ENCODE measurements at places on chromosomes 6 and 20.

DNA sequence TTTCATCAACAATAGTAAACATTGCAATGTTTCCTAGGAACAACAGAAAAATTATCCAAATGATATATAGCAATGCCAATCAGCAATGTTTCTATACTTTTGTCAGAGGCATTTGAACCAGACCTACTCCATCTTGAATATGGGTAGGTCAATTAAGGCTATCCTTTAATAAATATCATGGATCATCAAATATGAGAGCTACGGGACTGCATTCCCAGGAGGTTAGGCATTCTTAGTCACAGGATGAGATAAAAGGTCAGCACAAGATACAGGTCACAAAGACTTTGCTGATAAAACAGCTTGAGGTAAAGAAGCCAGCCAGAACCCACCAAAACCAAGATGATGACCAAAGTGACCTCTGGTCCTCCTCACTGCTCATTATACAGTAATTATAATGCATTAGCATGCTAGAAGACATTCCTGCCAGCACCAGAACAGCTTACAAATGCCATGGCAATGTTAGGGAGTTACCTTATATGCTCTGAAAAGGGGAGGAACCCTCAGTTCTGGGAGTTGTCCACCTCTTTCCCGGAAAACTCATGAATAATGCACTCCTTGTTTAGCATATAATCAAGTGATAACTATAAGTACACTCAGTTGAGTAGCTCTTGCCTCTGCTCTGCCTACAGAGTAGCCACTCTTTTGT lies 8.6 kb upstream of the SERPINB6 start:
- no peak for DNase-seq

DNA sequence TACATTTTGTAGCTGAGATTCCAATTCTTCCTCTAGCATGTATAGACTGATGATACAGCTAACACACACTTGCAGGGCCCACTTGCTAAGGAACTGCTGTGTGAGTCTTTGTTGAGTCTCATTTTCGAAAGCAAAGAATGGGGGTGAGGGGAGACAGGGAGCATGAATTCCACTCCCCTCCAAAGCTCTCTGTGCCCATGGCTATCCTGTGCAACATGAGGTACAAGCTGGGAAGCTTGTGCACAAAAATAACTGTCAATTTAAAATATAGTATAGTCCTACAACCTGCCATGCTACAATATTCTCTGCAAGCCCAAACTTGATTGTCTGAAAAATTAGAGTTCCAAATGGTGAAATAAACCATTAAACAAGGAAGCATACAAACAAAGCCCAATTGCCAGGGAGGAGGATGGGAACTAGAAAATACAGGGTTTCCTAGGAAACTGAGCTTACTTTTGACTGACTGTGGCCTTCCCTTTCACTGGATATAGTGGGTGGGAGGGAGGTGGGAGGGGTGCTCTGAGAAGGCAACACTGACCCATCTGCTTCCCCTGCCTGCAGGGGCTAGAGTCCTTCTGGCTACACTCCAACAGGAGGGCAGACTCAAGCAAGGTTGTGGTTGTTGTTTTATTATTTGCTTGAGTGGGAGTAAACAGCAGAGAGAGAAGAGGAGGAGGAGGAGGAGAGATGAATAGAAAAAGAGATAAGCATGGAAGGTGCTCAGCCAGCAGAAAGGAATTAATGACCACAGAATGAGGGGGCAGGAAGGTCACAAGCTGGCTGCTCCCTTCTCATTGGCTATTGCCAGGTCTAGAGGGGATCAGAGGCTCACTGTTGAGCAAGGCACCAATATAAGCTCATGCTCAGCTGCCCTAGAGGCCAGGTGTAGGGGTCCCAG lies 84.6 kb downstream of the FYN start:
- no peak for DNase-seq

DNA sequence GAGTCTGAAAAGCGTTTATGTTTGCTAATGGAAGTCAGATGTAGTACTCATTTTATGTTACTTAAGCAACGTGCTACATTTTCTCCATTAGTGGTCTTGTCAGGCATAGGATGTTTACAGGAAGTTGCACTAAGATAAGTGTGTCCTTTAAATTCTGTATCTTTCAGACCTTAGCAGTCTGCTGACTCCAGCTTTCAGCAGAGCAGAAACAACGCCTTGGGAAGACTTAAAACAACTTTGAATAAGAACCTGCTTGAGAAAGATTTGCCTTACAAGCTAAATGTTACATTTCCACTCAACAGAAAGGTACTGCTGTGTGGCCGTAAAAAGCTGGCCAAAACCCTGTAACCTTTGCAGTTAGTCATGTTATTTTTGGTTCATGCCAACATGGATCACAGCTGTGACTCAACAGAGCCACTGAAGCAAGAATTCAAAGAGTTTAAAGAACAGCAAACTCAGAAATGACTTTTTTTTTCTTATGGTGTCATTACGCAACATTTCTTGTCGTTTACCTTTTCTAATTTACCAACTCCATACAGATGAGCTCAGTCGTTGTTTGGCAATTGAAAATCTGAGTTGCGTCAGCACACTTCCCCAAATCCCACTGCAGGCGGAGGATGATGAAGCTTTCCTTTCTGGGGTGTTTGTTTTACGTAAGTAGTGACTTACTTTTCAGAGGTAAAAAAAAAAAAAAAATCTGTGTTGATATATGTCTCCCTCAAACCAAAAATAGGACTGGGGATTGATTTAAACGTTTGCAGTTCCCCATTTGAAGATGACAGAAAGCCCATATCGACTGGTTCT lies 27.9 kb upstream of the BMP6 start:
- no peak for DNase-seq

DNA sequence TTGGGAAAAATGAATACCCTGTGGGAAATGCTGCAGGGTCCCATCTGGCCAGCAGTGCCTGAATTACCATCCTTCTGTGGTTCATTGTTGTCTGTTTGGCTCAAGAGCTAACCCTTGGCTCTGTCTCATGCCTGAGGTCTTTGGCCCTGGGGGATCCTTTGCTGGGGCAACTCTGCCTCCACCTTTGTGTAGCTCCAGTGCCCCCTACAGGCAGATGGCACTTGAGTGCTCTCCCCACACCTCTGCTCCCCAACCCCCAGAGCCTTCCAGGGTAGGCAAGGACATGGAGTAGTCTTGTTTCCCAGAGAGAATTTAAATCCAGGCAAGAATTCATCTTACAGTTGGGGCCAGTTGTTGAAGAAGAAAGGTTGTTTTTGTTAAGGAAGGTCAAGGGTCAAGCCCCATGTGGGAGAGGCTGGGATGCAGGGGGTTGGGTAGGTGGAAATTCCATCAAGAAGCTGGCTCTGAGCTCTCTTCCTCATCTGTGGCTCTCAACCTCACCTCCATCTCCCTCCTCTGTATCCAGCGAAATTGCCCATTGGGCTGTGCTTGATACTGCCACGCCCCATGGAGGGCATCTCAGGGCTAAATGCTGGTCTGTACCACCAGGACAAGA lies 44.2 kb downstream of the ZNF831 start:
- peak; percentile 68 for DNase-seq

DNA sequence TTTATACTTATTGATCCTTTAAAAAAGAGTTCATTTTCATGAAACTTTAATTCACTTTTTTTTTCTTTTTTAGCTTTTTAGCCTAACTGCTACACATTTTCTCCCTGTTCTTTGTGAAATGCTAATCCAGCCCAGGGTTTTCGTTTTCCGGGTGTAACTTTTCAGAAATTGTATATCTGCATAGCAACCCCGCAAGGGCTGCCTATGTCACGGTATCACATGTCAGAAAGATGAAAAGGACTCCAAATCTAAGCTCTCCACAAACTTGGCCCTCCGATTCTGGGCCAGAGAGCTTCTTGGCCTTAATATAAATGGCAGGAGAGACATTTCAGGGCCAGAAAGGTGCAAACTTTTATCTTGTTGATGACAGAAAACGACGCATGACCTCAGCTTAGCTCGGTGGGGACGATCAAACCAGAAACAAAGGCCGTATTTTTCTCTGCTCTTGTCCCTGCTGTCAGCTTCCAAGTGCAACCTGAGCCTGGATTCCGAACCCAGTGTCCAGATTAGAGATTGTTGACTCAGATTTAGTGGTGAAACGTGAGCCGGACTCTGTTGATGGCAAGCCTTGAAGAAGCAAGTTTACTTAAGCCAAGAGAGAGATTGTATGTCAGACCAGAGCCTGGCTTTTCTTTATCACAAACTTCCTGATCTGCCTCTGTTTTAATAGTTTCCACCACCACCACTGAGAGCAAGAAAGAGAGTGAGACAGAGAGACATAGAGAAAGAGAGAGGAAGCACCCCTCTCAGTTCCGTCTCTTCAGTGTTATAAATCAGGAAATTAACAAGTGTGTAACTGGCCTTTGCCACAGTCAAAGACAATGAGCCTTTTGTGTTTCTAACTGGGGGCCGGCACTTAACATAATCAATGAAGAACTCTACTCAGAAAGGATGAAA lies 157.8 kb downstream of the SCML4 start:
- DNase-seq, result no peak

- DNase-seq, result no peak
These were observed 78.6 kb upstream of the RBM24 start for GRCh38 chr6:17202526-17202925.

- DNase-seq, result no peak
These were observed 32.6 kb upstream of the VSTM2L start for GRCh38 chr20:37870294-37870693.

GRCh38 chr6:51283723-51284355 lies 465.2 kb downstream of the TFAP2B start:
- DNase-seq, result no peak

DNA sequence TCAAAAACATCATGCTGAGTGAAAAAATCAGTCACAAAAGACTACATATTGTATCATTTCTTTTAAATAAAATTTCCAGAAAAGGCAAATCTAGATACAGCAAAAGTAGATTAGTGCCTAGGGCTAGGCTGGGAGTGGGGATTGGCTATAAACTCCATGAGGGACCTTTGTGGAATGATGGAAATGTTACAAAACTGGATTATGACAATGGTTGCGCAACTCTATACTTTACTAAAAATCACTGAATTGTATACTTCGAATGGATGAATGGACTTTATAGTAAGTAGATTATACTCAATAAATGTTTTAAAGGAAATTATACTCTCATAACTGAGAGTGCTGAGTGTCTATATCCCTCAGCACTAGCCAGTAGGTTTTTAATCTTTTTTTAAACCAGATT lies 4.3 kb downstream of the HMGN3 start:
- no peak for DNase-seq

GRCh38 chr6:43933148-43933885 lies 163.3 kb downstream of the VEGFA start:
- peak; percentile 4 for DNase-seq
